Spleen (tissue), 13 donors: ENCODE measurements at places on chromosomes 4 and X. TPM values are rescaled to one million over a fixed set of nuclear protein-coding genes. Genes with fewer than 3 reads are reported as not detected.

- DNase-seq, result no peak
- no peaks in the 10 kb centered on the region for H3K27me3 ChIP-seq
- no peaks in the 10 kb centered on the region for H3K4me1 ChIP-seq
- H3K36me3 ChIP-seq, result no peaks in the 10 kb centered on the region
Observed at GRCh38 chr4:38780833-38781484, 1.8 kb downstream of the TLR10 start.

DNA sequence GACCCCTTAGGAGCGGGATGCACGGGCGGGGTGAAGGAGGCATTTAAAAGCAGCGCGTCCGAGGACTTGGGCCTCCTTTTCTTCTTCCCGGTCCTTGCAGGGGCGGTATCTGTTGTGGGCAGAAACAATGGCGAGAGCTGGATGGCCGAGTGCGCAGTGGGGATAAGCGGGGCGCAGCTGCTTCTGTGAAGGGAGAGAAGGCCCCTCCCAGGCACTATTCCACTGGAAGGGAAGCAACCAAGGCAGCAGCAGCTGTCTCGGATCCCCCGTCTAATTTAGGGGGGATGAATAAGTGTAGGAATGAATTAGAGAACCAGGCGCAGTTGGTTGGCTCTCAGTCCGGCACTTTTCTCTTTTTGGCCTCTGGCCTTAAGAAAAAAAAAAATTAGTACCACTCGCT, 995 bp downstream of the SMARCA5 start:
- H3K36me3 ChIP-seq, result no peaks in the 10 kb centered on the region
- H3K27ac ChIP-seq, result peak overlapping the region; percentile 99
- peak overlapping the region; percentile 78 for H3K4me3 ChIP-seq
- DNase-seq, result peak; percentile 86
- peaks cover 58% of the 10 kb centered on the region for H3K4me1 ChIP-seq

The PDLIM3 gene
- 64.6 TPM for total RNA-seq

DNA sequence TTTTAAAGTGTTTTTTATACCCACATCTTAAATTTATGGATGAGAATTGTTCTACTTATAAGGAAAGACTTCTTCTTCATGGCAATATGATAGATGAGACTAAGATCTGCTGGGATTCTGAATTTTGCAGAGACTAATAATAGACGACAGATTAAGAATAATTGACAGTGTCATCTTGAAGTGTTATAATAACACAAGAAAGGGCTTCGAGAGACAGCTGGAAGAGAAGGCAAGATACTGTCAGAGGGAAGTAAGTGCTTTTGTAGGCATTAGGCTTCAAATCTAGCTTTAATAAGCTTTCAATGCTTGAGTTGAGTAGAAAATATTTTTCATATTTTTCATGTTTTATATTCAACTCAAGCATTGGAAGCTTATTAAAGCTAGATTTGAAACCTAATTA, 797.6 kb upstream of the PABPC4L start:
- no peak overlapping the region for H3K27ac ChIP-seq
- no peaks in the 10 kb centered on the region for H3K4me1 ChIP-seq
- H3K4me3 ChIP-seq, result no peak overlapping the region

DNA sequence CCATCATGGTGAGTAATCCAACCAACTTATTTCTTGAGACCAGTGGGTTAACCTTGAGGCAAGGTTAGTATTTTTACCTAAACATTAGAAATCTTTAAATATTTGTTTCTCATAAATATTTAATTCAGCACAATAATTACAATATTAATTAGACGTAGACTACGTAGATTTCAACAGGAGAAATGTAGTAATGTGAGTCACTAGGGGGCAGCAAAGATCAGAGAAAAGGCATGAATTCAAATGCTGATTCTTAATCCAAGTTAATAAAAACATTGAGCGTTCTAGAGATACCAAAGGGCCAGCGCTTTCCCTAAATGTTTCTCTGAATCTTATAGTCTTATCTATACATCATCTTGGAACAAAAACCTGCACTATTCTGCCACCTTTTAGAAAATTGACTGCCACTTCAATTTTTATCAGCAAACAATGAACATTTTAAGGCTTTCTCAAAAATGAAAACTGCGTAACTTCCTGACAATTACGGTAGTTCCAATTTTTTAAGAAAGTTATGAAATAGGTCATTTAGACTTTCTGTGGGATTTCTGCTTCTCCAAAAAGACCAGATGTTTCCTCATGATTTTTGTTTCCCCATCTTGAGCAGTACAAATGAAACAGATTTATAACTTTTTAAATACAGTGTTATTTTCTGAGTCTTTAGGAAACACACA, 180.7 kb downstream of the GASK1B start:
- DNase-seq, result no peak
- H3K27ac ChIP-seq, result peak overlapping the region; percentile 71
- H3K4me1 ChIP-seq, result peaks cover 11% of the 10 kb centered on the region
- no peaks in the 10 kb centered on the region for H3K36me3 ChIP-seq

DNA sequence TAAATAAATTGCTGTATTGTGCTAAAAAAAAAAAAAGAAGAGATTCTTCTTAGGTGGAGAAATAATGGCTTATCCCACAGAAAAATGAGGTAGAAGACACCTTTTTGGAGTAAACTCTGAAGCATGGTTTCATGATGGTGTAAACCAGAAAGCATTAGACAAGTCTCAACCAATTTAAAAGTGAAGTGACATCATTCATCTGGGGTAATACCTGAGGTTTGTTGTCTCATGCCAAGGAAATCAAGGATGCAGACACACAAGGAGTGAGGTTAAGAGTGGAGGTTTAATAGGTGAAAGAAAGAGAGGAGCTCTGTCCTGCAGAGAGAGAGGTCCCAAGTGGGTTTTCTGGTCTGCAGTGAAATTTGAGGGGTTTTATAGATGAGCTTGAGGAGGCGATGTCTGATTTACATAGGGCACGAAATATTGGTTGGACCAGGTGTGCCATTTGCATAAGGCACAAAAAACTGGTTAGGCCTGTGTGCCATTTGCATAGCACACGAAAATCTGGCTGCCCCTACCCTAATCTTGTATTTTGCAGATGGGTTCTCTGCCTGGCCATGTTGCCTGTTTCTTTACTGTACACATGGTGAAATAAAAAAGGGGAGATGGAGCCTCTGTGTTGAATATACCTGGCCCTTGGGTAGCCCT, 25.0 kb upstream of the CWH43 start:
- H3K4me1 ChIP-seq, result no peaks in the 10 kb centered on the region
- no peaks in the 10 kb centered on the region for H3K36me3 ChIP-seq
- no peaks in the 10 kb centered on the region for H3K27me3 ChIP-seq
- no peak overlapping the region for H3K4me3 ChIP-seq
- no peak for DNase-seq
